Daoy (cell line): ENCODE measurements at places on chromosomes 4 and X. TPM values are rescaled to one million over a fixed set of nuclear protein-coding genes. Genes with fewer than 3 reads are reported as not detected.

Gene RRH
- total RNA-seq, result not detected in 2 replicates

Gene SETD7
- 18.2 and 20.7 TPM in 2 replicates for total RNA-seq

DNA sequence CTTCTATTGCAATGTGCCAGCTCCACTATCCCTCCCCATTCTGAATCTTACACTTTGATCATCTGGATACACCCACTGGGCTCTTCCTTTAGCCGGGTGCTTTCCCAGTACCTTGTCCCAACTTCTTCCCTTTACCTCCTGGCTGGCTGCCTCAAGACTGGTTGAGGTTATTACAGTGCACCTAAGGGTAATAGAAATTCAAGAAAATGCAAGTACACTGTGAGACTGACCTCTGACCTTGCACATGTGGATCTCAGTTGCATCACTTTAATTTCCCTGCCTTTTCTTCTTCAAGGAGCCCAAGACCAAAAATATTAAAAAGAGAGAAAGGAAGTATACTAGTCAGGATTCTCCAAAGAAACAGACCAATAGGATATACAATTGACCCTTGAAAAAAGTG lies 53.9 kb upstream of the NOCT start:
- DNase-seq, result no peak

GRCh38 chrX:9141496-9141895 lies 107.6 kb upstream of the FAM9B start:
- peak; percentile 30 for DNase-seq

DNA sequence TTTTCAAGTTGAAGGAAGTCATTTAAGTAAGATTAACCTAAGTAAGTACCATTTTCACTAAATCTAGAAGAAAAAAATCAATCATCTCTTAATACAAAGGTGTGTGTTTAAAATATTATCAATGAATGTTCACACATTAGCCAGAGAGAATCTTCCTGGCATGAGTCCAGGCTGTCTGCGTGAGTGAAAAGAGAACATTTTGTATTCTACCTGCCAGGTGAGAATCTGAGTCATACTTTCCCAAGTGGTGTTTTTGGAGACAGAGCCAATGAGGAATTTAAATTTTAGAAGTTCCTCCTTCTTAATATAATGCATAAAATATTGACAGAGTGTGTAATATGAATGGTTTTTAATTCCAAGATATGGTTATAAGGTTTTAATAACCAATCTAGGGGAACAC lies 371.8 kb upstream of the NR3C2 start:
- DNase-seq, result no peak

DNA sequence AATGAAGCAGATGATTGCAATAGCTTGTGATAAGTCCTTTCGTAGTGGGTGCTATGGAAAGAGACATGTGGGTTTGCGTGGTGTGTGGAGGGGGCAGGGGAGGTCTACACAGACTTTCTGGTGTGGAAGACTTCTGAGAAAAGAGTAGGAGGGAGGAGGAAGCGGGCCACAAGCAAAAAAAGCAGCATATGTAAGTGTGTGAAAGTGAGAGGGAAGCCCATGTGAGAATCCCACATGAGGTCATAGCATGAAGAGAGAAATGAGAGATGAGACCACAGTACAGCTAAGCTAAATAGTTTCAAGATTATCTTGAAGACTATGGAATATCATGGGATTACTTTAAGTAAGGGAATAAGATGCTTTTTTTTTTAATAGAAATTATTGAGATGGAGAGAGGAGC lies 2039.9 kb upstream of the TENM3 start:
- DNase-seq, result no peak

GRCh38 chr4:120466429-120466828 lies 399.8 kb upstream of the MAD2L1 start:
- no peak for DNase-seq

Gene PFKFB1
- not detected in 2 replicates for total RNA-seq

GRCh38 chr4:112284166-112284565 lies 1.5 kb downstream of the TIFA start:
- no peak for DNase-seq

DNA sequence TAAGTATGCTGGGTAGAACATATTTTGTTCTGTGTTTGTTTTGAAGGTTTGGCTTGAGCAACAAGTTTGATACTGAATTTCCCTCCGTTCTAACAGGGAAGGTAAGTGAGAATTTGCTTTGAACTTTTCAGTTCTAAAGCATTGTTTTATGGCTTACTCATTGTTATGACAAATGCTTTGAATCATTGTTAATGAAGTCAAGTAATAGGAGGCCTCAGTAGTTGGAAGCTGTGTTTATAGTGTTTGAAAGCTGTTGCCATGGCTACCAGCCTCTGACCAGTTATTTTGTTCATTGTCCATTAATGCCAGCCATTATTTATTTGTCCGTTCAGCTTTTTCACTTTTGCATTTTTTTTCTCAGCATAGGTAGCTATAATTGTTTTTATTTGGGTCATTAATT lies 14.4 kb downstream of the CHIC1 start:
- peak; percentile 61 for DNase-seq

DNA sequence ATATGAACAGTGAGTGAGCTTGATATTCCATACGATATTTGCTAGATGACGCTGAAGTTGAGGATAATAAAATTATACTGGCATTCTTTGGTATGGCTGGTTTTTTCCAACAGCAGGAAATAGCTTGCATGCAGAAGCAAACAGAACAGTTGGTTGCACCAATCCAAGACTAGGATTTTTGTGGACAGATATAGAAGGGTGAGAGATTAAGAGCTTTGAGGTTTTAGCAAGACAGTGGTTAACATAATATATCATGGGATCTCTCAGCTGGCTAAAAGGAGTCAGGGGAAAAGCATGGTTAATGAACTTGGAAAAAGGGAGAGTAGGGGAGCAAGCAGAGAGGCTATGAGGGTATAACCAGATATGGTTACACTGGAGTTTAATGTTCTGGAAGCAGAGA lies 127.9 kb downstream of the DHX15 start:
- DNase-seq, result no peak

DNA sequence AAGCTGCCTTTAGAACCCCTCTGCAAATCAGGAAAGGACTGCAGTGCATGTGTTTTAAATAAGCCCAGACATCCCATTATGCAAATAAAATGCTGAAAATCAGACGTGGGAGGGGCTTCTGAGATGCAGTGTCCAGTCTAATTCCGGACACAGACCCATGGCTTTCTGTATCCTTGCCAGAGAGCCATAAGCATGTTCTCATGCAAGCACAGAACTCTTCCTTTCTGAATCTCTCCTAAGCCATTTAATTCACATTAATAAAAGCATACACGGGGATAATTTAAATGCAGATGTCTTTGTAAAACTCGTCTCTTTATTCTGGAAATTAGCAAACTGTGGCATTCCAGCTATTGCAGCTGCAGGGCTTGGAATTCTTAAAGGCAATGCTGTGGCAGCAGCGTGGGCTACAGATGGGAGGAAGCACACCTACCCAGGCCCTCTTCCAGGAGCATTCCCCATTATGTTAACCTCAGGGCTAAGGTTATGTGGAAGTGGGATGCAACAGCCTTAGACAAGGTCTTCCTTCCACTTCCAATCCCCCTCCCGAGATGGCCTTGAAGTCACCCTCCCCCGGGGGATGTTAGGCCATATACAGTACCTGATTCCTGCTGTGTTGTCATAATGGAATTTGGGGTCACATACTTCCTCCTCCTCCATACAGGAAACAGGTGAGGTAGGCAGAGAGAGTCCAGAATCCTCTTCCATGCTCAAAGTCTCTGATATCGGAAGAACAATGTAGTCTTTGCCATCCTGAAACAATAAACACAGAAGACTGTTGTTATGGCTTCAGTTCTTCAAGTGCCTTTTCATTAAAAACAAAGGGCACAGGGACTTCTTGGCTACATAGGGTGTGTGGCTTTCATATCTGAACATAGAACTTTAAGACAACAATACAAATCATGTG lies 38.1 kb downstream of the KDR start:
- no peak for DNase-seq

GRCh38 chr4:150648123-150648522 lies 66.2 kb downstream of the MAB21L2 start:
- DNase-seq, result no peak

DNA sequence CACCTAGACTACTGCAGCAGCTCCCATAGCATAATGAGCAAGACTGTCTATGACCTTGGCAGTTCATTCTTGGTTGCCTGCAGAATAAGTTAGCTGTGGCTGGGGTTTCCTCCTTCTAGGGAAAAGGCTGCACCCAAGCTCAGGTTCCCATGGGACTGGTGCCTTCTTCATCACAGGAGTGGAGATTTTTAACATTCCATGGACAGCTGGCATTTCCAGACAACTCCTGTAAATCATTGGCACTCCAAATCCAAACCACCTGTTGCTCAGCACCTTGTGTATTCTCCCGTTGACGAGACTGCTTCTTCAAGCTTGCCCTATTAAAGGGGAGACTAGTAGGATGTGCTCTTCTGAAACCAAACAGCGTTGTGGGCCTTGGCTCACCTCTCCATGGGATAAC lies 7.8 kb upstream of the NUP54 start:
- DNase-seq, result no peak

DNA sequence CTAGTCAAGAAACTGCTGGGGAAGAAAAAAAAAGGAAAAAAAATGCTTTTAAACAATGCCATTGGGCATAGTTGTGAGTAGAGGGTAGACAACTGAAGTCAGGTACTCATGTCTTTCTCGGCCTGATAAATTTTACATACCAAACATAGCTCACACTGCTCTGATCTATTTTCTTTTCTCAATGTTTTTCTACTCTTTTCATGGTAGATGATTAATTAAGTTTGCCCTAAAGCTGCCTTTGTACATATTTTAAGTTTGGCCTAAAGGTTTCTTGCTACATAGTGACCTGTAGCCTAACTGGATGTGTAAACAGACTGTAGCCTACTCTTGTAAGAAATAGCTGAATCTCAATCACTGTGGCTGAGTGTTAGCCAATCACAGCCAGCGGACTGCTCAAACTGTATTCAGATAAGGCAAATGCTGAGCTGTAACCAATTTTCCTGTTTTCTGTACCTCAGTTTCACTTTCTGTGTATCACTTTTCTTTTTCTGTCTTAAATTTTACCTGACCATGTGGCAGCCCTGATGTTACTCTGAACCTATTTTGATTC lies 121.0 kb downstream of the PCDH10 start:
- DNase-seq, result no peak

Gene UGT2B15
- not detected in 2 replicates for total RNA-seq

DNA sequence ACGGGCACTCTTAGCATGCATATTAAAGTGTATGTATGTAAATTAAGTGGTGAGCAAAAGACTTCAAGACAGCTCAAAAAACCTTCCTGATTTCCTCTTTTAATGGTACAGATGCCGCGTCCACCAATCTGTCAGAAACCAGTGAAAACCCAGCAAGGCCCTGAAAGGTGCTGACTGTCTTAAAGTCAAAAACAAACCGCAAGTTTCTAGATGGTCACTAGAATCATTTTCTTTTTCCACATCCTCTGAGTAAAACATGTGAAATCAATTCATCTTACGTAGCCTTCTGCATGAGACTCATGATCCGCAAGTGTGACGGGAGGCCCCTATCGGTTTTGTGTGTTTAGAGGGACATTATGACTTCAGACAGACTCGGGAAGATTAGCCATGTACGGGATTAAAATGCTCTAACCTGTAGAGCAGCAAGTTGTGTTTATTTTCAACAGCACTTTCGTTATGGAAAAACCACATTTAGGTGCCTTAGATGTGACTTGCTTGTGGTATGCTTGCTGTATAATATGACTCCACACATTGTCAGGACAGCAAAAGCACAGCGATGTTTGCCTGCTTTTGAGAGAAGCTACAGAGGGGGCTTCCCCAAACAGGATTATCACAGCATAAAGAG lies 88.2 kb upstream of the STS start:
- no peak for DNase-seq

DNA sequence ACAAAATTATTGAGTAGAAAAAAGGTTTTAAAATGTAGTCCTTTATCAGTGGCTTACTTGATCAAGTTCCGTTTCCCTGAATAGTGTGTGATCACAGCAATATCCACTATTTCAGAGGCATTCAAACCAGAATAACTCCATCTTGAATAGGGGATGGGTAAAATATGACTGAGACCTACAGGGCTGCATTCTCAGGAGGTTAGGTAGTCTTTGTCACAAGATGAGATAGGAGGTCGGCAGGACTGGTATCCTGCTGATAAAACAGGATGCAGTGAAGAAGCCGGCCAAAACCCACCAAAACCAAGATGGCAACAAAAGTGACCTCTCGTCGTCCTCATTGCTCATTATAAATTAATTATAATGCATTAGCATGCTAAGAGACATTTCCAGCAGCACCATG lies 24.7 kb downstream of the TSPAN6 start:
- DNase-seq, result no peak

DNA sequence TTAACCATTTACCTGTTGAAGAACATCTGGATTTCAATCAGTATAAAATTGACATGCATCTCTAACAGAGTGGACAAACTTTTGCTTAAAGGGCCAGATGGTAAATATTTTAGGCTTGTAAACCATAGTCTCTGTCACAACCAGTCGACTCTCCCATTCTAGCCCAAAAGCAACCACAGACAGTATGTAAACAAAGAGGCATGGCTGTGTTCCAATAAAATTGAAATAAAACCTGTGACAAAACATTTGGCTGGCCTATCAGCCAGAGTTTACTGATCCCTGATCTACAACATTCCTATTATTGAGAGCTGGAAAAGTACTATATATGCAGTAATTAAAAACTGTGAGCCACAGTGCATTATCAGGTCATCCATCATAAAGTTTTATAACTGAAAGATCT lies 3.2 kb downstream of the CENPC start:
- DNase-seq, result no peak

Gene NFKB1
- total RNA-seq, result 18.8 and 21.5 TPM in 2 replicates

Gene TBCK
- total RNA-seq, result 7.3 and 7.8 TPM in 2 replicates

GRCh38 chrX:12489341-12489740 lies 301.9 kb upstream of the PRPS2 start:
- DNase-seq, result no peak

DNA sequence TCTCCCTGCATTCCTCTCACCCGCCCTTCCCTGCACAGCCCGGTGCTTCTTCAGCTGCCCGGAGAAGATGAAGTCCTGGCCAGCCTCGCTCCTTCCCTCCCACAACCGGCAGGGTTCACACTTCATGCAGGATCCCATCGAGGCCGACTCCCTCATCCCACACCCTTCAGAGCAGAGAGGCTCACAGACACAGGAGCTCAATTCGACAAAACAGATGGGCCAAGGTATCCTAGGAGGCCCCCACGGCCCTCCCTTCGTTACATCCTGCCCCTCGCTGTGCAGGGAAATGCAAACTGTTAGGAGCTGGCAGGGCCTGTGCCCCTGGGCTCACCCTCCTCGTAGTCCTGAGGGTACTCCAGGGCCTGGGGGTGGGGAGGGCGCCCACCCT lies 238.1 kb downstream of the DHRSX start:
- DNase-seq, result no peak

- no peak for DNase-seq
These were observed 333.2 kb upstream of the ATOH1 start for GRCh38 chr4:93495346-93495745.
